Tibial nerve (tissue), 4 donors: ENCODE measurements at places on chromosomes 6 and 20. TPM values are rescaled to one million over a fixed set of nuclear protein-coding genes. Genes with fewer than 3 reads are reported as not detected.

- DNase-seq, result no peak
Observed at GRCh38 chr6:36700831-36701230, 3.2 kb downstream of the RAB44 start.

DNA sequence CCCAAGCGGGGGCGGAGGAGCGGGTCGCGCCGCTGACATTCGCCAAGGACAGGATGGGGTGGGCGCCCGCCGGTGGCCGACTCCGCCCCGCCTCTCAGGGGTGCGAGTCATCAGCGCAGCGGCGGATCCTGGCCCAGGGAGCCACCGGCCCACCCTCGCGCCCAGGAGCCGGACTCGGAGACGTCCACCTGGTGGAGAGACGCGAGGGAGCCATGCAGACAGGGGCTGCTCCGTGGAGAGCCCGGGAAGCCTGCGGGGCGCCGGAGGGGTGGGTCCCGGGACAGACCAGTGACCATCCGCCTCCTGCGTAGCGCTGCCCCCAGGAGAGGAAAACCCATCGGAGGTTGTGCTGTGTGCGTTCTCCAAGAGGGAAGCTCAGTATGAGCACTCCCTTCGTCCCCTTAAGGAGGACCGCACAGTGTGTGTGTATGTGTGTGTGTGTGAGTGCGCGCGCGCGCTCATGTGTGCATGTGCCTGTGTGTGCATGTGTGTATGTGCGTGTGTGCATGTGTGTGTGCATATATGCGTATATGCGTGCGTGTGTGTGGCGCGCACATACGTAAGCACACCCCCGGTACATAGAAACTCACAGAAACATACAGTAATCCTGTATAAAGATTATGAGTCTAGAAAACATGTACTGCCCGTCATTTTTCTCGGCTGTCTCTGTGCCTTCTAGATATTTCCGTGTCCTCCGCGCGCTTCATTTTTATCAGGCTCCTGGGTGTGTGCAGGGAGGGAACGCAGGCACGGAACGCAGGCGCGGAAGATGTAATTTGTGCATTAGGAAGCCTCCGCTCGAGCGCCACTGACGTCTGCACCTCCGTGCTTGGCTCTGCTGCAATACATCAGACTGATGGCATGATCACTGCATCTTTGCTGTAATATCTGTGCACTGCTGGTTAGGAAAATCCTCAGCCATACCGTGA is 158.9 kb downstream of the TBXT start:
- no peak for DNase-seq

DNA sequence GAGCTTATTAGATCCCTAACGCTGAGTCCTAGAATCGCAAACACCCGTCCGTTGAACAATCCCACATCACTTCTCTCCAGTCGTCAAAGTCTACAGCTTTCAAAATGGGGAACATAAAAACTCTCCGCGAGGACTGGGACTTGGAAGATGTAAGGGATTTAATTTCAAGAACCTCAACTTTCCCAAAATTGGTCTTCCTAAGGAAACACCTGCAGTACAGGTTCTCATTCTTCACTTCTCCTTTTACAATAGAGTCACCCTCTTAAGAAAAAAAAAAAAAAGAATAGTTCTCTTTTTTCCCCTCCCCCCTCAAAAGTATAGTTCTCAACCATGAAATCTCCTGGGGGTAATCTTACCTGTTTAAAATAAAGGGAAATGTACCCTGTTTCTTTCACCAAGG is 6.6 kb upstream of the ZBTB22 start:
- no peak for DNase-seq

DNA sequence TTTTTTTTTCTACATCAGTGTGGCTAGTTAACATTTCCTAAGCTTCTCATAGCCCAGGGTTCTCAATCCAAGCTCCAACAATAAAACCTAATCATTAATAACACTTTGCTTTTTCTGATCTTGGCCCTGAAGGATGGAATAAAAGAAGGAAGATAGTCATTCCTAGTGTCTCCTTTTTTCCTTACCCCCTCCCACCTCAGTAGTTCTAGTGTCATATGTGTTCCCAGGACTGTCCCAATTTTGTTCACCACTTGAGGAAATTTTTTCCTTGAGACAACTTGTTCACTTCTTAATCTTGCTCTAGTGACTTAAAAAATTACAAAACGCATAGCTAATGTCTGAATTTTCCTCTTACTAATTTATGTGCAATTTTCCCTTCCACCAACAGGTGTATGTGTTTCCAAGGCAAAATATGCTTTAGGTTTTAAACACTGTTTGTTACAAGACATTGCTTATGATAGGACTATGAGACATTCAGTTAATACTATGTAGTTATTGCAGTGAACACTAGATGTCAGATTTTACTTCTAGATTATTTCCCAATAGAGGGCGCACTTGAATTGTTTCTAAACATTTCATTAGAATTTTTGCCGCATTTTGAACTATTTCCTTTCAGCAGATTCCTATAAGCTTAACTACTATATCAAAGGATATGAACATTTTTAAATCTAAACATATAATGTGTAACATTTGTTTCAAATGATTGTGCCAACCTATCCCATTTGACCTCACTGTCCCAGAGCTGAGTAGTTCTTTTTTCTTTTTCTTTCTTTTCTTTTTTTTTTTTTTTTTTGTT is 18.5 kb upstream of the C6orf141 start:
- no peak for DNase-seq

DNA sequence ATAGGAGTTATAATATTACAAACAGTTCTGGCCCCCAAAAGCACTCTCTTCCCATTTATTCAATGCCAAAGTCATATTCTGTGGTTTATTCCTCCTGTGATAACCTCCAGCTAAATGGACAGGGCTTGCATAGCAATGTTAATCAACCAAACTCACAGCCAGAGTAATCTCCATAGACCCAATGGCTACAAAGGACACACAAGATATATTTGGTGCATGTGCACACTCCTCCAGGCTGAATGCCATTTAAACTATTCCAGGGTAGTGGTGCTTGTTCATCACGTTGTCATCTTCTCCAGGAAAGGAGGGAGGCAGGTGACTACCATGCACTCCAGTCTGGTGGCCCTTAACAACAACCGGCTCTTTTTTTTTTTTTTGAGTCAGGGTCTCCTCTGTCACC is 56.8 kb downstream of the B3GAT2 start:
- DNase-seq, result no peak

- DNase-seq, result no peak
Observed at GRCh38 chr6:29499704-29500103, 11.9 kb upstream of the MAS1L start.

DNA sequence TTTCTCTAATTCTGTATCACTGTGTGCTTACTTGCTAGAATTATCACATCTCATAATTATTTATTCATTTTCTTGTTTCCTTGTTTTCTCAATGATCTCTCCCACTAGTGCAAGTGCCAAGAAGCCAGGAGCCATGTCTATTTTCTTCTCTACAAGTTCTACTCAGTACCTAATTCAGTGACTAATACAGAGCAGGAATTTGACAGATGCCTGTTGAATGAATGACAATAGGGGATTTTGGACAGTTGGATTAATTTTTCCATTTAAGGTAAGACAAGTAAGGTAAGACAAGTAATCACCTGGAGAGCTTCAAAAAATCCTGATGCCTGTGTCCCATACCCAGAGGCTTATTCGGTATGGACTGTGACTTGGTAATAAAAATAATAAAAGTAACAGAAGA is 81.0 kb downstream of the EDN1 start:
- DNase-seq, result no peak

DNA sequence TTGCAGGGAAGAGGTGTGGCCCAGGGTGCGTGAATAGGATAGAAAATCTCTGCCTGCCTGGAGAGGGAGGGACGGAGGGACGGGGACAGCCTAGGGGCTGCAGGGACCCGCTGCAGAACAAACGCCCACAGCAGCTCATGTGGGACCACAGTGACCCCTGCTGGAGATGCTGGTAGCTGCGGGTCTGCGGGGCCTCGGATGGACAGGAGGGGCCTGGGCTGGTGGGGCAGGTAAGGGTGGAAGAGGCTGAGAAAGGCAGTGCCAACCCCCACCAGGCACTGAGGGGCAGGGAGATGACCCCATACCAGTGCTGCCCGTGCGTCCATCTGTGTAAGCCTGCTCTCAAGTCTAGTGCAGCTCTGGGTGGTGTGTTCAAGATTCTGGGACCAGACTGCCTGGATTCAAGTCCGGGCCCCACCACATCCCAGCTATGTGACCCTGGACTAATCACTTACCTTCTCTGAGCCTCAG is 39.4 kb downstream of the KIAA1755 start:
- DNase-seq, result peak; percentile 58

GRCh38 chr6:127816643-127817042 is 84.2 kb downstream of the THEMIS start:
- no peak for DNase-seq

GRCh38 chr6:79040083-79040482 is 38.0 kb downstream of the PHIP start:
- DNase-seq, result no peak

GRCh38 chr6:52696418-52696817 is 25.5 kb downstream of the TMEM14A start:
- DNase-seq, result no peak

- DNase-seq, result no peak
Observed at GRCh38 chr6:128302942-128303341, 217.5 kb downstream of the PTPRK start.

DNA sequence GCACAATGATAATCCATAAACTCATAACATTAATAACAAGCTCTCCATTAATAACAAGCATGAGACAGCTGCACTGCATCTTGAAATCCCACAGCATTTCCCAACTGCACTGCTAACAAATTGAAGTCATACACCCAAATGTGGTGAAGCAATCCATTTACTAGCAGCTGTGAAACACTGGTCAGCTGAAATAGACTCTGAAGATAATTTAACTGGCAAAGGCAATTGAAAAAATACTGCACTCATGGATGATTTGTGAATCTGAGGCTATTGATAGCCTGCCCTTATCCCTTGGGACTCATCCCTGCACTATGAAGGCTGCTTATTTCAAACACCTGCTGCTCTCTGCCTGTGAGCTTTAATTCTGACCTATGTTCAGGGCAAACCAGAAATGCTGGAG is 49.1 kb upstream of the PLCB1 start:
- DNase-seq, result peak; percentile 28

DNA sequence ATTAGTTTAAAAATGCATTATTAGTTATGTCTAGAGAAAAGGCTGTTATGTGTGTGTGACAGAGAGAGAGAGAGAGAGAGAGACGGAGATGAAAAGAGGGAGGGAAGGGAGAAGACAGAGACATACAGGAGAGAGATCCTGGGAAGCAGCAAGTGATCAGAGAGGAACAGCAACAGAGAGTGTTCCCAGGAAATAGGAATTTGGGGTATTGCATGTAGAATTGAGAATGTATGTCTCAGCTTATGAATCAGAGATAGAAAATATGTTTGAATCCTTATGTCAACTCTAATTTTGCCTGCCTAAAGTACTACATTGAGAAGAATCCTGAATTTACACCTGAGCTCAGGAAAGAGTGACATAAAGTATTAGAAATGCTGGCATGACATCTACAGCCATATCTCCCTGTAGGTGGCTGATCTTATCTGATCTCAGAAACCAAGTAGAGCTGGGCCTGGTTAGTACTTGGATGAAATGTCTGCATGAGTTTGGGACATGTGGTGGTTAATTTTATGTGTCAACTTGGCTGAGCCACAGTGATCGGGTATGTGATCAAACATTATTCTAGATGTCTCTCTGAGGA is 130.6 kb downstream of the TENT5A start:
- no peak for DNase-seq

DNA sequence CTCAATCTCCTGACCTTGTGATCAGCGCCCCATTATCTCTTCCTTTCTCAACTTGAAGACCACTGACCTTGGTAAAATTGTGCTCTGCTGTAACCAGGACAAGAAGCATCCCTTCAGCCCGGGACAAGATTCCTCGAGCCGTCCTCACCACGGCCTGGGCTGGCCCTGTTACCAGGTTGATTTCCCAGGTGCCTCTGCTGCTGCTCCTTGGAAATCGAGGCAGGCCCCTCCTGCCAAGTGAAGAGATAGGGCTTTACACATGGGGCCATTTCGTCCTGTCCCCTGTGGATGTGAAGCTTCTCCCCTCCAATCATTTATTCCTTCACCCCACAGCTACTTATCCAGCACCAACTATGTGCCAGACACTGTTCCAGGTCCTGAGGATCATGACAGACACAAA is 21.5 kb downstream of the RAB44 start:
- no peak for DNase-seq

DNA sequence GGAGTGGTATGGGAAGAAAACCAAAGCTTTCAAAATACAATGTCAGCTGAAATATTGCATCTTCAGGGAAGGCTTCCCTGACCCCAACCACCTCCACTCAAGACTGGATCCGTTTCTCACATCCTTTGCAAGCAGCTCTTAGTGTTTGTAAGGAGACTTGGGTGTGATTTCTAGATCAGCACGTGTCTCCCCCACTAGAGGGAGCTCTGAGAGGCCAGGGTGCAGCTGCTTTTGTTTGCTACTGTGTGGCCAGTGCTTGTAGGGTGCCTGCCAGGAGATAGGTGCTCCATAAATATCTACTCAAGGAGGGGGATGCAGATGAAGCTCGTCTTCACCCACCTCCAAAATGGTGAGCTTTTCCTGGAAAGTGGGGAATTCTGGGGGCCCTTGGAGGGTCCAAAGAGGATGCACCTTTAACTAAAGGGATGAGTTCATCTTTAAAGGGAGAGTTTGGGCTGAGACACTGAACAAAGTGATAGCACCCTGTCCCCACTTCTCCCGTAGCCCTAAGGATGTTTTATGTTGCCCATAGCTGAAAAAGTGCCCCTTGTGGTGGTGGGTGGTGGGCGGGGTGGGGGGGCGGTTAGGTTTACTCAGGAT is 52.6 kb upstream of the MAFB start:
- DNase-seq, result no peak

DNA sequence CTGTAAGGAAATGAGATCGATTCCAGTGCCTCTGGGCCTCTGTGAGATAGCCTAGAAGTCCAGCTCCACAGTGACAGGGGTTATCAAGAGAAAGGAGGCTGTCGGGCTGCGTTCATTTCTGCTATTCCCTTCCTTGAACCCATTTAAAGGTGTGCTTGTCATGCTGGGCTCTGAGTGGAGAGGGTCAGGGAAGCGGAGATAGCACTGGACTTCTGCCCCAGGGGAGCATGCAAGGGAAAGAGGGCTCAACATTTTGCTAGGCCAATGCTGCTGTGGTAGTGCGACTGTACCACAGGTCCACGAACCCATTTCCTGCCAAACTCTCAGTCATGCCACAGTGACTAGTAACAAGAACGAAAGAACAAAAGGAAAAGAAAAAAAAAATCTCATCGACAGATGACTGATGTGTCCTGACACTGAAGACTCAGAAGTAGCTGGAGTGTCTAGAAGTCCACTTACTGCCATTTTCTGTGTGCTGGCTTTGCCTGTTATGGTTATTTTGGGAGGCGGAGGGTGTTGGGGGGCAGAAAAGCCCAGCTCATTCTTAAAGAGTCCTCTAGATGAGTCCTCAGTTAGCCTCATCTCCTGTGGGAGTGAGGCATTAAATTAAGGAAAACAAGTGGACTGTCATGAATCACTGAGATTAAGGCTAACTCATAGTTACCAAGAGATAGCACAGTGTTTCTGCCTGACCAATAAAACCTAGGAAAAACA is 8.1 kb downstream of the NEDD9 start:
- DNase-seq, result no peak

Gene EEF1A2
- total RNA-seq, result not detected

Gene TCP11
- 0.84 TPM for total RNA-seq

Gene HLA-DPB1
- 56.5 TPM for total RNA-seq

Gene HMGCLL1
- total RNA-seq, result 10.8 TPM

Gene RANBP9
- 28.5 TPM for total RNA-seq

Gene THEMIS
- total RNA-seq, result 0.30 TPM

Gene PHF1
- 101 TPM for total RNA-seq

Gene RHAG
- total RNA-seq, result 2.7 TPM

Gene KIAA0408
- 16.5 TPM for total RNA-seq

Gene ZGPAT
- total RNA-seq, result 27.5 TPM

Gene SLC22A3
- total RNA-seq, result 321 TPM

Gene PPP1R16B
- total RNA-seq, result 5.7 TPM

Gene C6orf118
- not detected for total RNA-seq

Gene BPIFB1
- not detected for total RNA-seq

Gene PMEPA1
- total RNA-seq, result 15.7 TPM
